ENCODE measurements at places on chromosomes 1 and 21.

- DNase-seq, result no peak
Observed at GRCh38 chr1:176802316-176802715, 339.3 kb downstream of the PAPPA2 start.

DNA sequence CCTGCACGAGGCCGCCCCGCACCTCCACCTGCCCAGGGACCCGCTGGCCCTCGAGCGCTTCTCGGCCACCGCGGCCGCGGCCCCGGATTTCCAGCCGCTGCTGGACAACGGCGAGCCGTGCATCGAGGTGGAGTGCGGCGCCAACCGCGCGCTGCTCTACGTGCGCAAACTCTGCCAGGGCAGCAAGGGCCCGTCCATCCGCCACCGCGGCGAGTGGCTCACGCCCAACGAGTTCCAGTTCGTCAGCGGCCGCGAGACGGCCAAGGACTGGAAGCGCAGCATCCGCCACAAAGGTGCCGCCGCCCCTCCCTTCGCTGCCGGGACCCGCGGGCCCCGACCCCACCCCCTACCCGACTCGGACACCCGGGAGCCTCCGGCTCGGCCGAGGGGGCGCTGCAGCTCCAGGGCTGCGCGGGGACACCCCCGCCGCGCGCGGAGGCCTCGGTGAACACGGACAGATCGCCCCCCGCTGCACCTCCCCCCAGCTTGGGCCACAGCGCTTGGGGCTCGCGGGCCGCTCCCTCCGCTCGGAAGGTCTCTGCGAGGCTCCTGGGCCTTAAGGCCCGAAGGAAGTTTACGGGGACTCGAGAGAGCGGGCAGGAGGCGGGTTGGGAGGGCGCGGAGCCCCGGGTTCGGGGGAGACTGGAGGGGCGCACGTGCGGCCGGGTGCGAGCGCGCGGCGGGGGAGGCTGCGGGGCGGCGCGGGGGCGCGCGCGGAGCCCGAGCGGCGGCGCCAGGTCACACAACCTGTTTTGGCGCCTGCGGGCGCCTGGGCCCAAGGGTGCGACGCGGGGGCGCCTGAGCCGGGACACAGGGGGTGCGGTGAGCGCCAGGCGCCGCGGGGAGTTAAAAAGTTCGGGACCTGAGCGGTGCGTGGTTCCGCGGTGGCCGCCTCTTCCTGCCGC lies 1.2 kb downstream of the SAMD11 start:
- no peak for DNase-seq

DNA sequence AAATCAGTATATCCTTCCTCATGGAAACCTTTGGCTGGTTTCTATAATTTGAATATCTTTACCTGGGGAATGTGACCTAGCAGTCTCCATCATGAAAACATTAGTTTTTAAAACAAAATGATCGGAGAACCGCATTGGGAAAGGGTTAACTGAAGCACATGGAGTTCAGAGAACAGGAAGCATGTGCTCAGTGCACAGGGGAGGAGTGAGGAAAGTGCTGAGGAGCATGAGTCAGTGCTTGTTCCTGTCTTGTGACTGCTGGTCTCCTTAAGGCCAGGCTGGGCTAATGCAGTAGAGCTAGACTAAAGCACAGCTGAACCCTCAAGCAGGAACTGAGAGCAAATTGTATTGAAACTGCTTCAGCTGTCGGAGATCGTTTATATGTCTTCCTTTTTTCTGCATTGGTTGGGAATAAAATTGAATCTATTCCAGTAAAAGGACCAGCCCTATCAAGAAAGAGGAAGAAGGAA lies 5.8 kb downstream of the IFI16 start:
- peak; percentile 72 for DNase-seq

DNA sequence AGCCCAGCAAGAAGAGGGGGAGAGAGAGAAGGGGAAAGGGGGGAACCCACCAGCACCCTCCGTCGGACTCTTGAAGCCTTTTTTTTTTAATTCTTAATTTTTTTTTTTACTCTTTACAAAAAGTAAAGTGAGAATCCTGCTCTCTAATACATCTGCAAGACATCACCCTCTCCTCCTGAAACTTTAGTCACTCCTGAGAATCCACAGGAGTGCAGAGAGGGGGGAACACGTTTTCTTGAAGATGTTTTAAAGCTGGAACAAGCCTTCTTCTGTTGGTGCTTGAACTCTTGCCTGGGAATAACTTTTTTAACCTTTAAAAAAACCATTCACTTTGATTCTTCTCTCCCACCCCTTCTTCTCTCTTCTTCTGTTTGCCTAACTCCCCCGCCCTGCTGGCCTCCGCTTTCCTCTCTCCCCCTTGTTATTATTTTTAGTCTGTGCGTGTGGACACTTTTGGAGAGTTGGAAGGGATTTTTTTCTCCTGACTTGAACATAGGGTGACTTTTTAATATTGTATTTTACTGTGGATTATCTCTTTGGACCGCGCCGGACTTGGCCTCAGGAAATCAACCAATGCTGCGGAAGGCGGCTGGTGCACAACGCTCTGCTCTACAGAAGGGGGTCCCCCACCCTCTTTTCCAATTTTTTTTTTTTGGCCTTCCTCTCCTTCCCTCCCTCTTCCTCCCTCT lies 383 bp upstream of the PRRX1 start:
- DNase-seq, result no peak

- no peak for DNase-seq
Observed at GRCh38 chr1:52769346-52770033, 43.2 kb downstream of the ZYG11B start.

DNA sequence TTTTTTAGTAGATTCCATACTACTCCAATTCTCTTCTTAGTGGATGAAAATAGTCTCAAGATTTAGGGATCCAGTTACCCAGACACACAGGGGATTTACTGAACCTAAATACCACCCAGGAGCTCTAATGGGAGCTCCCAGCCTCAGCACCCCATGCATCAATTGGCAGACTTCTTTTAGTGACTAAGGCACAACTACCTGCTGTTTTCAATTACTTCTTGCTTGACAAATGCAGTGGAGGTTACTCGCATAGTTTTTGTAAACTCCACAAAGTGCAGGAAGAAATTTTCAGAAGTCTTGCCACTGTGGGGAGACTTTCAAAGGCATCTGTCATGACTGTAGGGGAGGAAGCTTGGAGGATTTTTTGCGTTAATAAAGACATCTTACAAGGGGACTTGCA lies 35.5 kb upstream of the MAP10 start:
- DNase-seq, result no peak

- no peak for DNase-seq
Observed at GRCh38 chr1:62906428-62906886, 122.5 kb downstream of the ATG4C start.

GRCh38 chr1:113388621-113389358 lies 1.5 kb upstream of the MAGI3 start:
- DNase-seq, result no peak

GRCh38 chr1:78237364-78237916 lies 191.7 kb downstream of the GIPC2 start:
- no peak for DNase-seq

- no peak for DNase-seq
Observed at GRCh38 chr1:145879775-145880174, 5.9 kb downstream of the ANKRD35 start.

GRCh38 chr1:18967066-18967690 lies 10.7 kb upstream of the IFFO2 start:
- DNase-seq, result no peak

DNA sequence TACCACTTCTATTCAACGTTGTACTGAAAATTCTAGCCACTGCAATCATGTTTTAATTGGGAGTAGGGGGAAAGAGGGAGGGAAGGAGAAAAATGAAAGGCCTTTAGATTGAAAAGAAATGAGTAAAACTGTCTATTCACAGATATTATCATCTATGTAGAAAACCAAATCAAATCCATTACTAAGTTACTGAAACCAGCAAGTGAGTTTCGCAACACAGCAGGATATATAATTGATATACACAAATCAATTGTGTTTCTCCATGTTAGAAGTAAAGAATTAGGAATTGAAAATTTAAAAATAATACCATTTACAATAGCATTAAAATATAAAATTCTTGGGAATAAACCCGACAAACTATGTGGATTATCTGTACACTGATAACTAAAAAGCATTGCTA lies 19.2 kb downstream of the SFT2D2 start:
- no peak for DNase-seq

GRCh38 chr1:30036666-30037065 lies 686.7 kb downstream of the MATN1 start:
- no peak for DNase-seq

GRCh38 chr1:63000508-63000907 lies 216.6 kb downstream of the ATG4C start:
- DNase-seq, result no peak

All from stimulated activated CD4-positive, alpha-beta T cell treated with anti-CD3 and anti-CD28 coated beads, Interleukin-2, amount 100 ng/mL, for 4 hours (primary cell).